ENCODE measurements at places on chromosomes 2 and 18.

GRCh38 chr2:48131539-48132270 lies 225.4 kb upstream of the FBXO11 start:
- no peak for DNase-seq

- no peak for DNase-seq
Measured at GRCh38 chr2:190197143-190197720, 122.4 kb downstream of the HIBCH start.

GRCh38 chr18:63379639-63379962 lies 12.6 kb upstream of the KDSR start:
- DNase-seq = no peak

- no peak for DNase-seq
Measured at GRCh38 chr2:54083021-54083420, 32.4 kb upstream of the ACYP2 start.

GRCh38 chr18:36899289-36899688 lies 70.4 kb downstream of the KIAA1328 start:
- DNase-seq = no peak
